Germinal center (tissue), 1 donor: ENCODE measurements at places on chromosomes 5 and 9.

- no peak for DNase-seq
Measured at GRCh38 chr9:72623156-72623555, 101.7 kb downstream of the TMC1 start.

DNA sequence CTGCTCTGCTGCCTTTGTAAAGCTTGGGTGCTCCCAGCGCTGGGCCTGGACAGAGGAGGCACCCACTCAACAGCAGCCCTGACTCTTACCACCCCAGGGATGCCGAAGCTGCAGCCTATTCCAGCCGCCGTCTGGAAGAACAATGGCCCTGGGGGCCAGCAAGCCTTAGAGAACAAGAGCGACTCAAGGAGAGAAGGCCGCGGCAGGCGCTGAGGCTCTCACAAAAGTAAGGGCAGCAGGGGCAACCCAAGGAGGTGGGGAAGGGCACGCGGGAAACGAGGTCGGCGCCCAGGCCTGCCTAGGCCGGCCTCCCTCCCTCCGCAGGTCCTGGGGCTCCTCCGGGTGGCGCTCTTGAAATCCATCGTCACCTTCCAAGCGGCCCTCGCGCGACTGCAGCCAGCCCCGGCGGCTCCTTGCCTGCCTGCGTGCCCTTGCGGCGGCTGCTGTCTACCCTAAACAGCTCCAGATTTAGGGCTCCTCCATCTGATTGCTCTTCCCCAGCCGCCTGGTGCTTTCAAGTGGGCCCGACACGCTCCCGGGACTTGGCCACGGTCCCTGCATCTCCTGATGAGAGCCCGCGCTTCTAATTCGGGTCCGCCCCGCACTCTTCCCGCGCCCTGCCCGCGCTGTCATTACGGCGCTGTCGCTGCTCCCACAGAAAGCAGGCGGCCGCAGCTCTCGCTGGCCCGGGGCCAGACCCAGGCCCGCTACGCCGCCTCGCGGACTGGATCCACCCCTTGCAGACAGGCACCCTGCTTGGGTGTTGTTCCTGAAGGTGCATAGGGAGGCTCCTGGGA lies 213.3 kb downstream of the SEMA6A start:
- no peak for DNase-seq

DNA sequence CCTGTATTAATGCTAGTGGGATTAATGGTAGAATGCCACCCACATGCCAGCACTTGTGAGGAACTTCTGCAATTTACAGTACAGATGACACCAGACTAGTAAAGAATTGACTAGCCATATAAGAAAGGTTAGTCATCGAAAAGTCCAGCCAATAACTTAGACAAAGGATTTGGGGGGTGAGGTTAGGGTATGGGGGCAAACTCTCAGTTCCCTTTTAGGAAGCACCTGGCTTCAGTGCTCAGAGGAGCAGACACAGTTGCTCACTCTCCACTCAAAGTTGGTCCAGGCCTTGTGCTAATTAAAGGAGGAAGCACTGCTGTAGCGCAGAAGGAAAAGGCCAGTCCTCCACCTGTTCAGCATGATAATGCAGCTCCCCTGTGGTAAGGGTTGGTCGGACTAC lies 25.2 kb downstream of the TGFBR1 start:
- DNase-seq: peak; percentile 23

DNA sequence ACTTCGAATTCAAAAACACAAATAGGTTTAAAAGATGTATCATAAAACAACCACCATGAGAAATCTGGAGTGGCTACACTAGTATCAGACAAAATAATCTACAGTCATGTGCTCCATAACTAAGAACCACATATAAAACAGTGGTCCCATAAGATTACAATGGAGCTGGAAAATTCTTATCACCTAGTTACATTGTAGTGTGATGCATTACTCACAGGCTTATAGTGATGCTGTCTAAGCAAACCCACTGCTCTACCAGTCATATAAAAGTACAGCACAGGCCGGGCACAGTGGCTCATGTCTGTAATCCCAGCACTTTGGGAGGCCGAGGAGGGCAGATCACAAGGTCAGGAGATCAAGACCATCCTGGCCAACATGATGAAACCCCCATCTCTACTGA lies 160.1 kb downstream of the ROR2 start:
- no peak for DNase-seq

DNA sequence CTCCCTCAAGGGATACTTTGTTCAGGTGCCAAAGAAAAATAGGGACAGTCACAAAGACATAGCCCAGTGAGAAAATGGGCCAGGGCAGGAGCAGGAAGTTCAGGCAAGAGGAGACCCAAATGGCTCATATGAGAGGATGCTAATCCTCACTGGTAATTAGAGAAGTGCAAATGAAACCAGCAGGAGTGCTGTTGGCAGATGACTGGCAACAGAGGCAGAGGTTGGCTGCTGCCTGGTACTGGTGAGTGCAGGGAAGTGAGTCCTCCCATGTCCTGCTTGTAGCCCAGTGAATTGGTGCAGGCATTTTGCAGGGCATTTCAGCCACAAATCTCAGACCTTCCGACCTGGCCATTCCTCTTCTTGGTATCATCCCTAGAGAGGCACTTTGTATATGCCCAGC lies 23.5 kb downstream of the ODF2 start:
- no peak for DNase-seq

DNA sequence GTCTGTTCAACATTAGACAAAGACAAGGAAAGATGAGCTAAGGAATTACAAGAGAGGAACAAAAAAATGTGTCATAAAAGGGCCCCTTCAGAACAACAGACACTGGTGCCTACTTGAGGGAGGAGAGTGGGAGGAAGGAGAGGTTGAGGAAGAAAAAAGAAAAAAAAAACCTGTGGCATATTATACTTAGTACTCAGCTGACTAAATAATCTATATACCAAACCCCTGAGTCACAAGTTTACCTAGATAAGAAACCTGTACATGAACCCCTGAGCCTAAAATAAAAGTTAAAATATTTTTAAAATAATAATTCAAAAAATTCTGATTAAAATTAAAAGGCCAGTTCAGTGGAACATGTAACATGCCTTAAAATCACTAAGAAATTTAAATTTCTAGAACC lies 107.3 kb downstream of the MTREX start:
- DNase-seq: no peak

GRCh38 chr9:7347556-7347955 lies 452.0 kb downstream of the DMAC1 start:
- DNase-seq: no peak

- DNase-seq: no peak
Measured at GRCh38 chr5:110769000-110769681, 30.3 kb downstream of the SLC25A46 start.

DNA sequence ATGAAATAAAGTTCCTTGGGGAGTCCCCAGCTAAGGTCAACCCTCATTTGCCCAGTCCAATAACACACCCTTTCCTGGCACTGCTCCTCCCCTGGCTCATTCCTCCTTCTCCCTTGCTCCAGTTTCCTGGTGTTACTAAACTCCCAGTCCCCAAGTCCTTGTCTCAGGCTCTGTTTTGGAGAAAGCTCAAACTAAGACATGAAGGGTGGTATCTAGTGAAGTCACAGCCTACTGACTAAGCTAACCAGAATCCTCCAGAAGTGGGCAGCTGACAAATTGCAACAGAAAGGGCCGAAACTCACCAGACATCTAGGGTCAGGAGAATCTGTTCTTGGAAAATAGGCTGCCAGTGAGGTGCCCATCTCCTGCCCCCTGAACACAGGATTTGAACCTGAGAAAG lies 118.7 kb upstream of the NEK6 start:
- DNase-seq: no peak

DNA sequence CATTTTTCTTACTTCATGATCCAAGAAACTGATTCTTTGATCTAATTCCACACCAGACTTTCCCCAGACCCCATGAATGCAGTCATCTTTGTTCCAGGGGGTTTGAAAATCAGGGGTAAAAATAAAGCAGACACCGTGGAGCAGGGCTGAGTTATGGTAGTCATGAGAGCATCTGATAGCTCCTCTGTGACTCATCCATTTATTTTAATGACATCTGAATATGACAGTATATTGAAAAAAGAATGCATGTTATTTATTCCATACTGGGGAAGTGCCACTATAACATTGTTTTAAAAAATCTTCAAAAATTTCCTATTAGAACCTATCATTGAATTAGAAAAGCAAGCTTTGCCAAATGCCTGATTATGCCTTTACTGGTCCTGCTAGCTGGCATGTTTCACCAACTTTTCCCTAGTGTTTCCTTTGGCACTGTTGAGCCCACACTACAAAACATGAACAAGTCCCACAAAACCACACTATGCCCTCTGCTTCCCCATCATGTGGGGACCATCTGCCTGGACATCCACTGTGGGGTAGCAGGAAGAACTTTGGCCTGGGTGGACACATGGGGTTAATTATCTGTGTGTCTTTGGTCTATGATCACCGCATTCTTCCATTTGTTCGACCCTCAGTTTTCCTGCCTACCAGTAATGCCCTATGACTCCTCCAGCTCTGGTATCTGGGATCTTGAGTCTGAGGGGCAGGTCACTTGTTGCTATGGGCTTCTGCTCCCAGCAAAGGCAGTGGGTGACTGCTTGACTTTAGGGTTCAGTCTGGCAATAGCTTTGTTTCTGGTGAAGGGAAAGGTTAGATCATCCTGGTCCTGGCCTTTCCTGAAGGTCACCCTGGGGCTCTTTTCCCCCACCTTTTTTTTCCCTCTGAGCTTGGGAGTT lies 82.7 kb upstream of the PANK3 start:
- no peak for DNase-seq

DNA sequence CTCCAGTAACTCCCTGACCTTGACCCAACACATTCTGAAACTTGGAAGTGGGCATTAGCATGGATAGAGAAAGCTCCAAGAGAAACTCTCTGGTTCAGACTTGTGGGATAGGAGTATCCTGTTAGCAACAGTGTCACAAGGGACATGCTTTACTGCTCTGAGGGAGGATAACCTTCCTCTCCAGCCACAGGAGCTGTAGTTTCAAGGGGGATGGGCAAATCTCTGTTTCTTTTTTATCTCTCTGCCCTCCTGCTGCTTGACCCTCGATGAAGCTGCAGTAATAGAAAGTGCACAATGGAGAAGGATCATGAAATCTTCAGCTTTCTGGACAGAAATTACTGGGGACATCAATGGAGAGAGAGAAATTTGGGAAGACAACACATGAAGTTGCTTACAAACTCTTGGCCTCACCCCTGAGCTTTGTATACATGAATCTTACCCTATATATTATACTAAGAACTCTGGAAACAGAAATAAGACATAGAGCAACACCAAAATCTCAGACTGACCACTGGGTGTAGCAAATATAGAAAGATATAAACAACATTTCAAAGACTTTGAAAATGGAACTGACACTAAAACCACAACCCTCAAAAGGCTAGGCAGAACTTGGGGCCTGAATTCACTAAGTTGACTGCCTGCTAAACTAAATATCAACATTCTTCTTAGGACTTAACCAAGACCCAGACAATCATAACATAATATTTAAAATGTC lies 471.0 kb upstream of the MEF2C start:
- no peak for DNase-seq
